ENCODE measurements at places on chromosomes 16 and 17.

DNA sequence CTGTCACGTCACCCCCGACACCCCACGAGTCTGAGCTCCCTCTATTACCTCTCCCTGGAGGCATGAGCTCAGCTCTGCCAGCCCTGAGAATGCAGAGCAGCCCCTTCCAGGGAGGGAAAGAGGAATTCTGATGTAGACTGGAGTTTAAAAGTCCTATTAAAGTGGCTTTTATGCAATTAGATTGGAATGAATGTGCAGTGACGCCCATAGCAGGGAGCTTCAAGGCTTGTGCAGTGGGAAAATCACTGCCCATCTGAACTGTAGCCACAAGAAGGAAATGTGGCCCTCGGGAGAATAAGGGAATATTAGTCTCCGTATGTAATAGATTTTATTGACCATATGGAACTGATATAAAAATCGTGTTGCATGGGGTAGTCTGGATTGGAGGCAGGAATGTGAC is 66.9 kb downstream of the ZNF423 start:
- DNase-seq = no peak

DNA sequence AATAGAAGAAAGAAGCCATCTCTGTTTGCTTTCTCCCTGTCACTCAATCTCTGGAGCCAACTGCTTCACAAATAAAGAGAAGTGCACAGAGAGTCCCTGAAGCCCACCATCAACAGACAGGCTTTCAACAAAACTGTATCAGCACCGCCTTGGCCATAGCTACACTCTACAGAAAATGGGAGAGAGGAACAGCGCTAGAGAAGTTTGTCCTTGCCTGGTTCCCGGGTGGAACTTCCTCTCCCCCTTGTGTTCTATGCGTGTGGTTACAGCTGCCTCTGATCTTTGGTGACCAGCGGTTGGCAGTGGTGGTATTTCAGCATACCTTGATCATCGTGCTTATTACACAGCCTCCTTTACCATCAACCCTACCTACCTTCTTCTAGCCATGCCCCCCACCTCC is 91.4 kb upstream of the CCL2 start:
- DNase-seq = no peak

GRCh38 chr17:77512062-77512946 is 371.5 kb downstream of the SEC14L1 start:
- DNase-seq = no peak

DNA sequence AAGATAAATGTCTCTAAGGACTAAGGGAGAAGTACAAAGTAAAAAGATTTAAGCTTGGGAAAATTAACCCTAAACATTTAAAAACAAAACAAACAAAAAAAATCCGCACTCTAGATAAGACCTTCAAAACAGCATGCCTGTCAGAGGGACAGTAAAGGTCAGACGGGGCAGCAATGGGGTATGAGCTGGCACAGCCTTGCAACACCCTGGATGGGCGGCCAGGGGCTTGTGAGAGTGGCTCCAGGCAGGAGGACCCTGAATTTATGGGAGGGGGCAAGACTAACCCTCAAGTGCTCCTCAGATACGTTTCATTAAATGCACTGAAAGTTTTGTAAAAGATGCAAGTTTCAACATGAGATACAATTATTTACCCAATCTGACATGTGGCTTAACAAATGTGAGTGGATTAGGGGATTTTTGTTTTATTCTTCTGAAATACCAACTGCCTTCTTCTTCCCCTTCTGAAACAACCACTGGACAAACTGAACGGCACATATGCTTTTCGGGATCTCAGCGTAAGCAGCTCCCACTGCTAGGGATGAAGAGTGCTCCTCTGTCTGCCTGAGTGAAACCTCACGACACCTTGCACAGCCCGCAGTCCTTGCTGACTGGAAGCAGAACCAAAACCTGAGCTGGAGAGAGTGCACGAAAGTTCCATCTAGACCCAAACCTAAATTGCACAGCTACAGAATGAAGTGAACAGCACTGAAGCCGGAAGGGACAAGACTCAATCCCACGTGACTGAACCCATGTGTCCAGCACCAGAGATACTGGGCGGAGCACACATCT is 128.4 kb downstream of the ANKRD11 start:
- no peak for DNase-seq

DNA sequence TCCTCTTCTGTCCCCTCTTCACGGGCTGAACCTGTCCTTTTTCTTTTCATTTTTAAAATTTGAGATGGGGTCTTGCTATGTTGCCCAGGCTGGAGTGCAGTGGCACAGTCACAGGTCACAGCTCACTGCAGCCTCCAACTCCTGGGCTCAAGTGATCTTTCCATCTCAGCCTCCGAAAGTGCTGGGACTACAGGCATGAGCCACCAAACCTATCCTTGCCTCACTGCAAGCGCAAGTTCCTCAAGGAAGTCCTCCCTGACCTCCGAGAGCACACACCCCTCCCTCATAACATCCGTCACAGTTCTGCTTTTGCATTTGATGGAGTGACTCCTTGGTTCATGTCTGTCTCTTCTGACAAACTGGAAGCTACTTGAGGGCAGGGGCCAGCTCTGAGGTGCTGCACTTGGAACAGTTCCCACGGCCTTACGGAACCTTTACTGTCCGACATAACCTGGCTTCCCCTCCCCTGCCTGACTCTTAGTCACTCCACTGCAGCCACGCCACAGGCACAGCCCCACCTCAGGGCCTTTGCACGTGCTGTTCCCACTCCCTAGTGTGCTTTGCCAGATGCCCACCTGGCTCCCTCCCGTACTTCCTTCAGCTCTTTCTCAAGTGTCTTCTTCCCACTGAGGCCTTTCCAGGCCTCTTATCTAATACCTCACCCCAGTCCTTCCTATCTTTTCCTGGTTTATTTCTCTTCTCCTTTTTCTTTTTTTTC is 4.4 kb downstream of the TBX6 start:
- no peak for DNase-seq

GRCh38 chr17:47813077-47813476 is 8.5 kb downstream of the OSBPL7 start:
- DNase-seq = no peak

DNA sequence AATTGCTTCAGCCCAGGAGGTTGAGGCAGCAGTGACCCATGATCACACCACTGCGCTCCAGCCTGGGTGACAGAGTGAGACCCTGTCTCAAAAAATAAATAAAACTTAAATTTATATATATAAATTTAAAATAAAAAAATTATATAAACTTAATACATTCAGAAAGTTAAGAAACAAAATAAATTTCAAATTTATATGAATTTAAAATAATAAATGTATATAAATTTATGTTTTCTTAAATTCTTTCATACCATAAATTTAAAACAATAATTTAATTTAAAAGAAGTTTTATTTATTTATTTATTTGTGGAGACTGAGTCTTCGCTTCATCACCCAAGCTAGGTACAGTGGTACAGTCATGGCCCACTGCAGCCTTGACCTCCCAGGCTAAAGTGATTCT is 20.2 kb downstream of the LYRM1 start:
- no peak for DNase-seq

GRCh38 chr17:1515640-1516387 is 598 bp downstream of the INPP5K start:
- peak; percentile 33 for DNase-seq

DNA sequence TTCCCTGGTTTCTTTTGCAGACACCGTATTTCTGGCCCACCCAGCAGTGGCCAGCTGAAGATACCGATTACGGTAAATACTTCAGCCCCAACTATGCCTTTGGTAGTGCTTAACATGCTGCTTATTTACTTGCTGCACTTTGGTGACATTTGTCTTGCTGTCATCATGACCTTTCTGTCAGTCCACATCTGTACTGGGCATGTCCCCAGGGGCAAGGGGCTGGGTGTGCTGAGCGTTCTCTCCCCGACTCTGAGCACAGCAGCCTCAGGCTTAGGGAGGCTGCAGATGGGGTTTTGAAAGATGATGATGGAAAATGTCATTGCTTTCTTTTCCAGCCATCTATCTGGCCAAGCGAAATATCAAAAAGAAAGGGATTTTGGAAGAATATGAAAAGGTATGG is 23.3 kb downstream of the RGS9 start:
- DNase-seq = no peak

- no peak for DNase-seq
These were observed 23.8 kb downstream of the LITAF start for GRCh38 chr16:11562941-11563340.

GRCh38 chr17:74502861-74503260 is 28.4 kb downstream of the CD300LB start:
- no peak for DNase-seq

GRCh38 chr17:78474614-78475146 is 96.2 kb downstream of the PGS1 start:
- no peak for DNase-seq

DNA sequence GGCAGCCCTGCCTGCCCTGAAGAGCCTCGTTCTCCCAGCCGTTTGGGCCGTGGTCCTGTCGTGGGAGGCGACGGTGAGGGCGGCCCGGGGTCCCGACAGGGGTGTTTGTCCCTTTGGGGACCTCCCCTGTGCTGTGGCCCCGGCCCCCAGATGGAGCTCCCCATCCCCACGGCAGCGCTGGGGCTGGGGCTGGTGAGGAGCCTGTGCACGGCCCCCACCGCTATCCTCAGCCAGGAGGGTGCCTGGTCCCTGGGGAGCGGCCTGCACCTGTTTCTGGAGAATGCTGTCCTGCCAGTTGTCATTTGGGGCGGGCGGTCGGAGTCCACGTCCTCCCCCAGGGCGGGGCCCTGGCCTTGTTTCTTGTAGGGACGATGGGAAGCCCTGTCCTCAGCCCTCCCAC is 6.6 kb downstream of the CAPN15 start:
- DNase-seq = no peak

DNA sequence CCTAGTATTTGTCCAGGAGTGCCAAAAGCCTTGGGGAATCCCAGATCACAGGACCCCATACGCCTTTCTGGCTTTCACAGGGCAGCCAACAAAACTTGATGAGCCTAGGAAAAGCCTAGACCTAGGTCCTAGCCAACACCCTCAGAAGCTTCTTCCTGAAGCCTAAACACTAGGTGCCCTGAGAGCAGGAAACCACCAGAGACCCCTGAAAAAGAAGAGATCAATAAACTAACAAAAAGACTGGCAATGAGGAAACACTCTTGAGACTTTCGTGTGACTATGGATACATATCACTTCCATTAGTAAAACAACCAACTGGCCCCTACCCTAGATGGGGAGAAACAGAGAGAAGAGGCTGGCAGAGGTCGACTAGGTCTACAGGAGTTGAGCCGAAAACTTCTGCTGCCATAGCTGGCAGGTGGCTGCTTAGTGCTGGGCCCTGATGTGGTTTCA is 1.2 kb downstream of the ORMDL3 start:
- no peak for DNase-seq

GRCh38 chr16:84507011-84507982 is 2.8 kb upstream of the MEAK7 start:
- DNase-seq = no peak

GRCh38 chr16:66845791-66846221 is 1.6 kb downstream of the CA7 start:
- no peak for DNase-seq

DNA sequence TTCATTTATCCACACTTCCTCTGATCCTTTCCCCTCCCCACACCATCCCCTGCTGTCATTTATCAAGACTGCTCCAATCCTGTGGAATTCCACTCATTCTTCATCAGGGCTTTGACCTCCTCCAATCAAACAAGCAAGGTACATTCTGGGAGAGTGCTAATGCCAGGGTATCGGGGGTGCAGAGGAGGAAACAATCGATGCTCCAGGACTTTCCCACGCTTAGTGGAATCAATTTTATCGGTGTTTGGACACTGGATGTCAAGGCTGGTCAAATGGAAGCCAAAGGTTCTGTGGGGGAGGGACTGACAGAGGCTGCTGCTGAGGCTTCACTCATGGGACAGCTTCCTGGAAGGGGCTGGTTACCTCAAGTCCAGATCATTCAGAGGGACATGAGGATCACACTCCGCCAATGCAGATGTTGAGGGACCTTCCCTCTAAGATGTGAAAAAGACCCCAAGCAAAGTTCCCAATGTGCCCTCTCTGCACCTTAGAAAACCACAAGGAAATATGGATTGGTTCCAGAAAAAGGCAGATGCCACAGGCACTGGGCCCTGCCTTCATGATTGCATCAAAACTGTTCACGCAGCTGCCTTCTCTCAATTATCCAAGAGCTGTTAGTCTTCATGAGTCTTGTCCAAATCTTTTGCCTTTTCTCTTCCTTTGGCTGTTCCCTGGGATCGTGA is 44.7 kb upstream of the SOX9 start:
- DNase-seq = no peak

DNA sequence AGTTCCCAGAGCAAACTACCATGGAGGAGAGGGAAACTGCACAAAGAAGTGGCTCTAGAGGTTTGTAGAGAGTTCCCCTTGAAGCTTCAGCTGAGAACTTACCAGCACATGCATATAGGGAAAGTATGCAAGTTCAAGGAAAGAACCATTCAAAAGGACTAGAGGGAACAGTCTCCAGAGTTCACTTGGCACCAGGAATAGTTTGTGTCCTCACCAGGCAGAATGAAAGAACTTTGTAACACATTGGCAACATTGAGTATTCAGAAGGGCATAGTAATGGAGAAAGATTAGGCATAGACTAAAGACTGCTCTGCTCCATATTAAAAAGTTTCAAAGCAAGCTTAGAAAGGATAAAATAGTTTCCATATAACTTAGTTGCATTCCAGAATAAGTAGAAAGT is 155.4 kb upstream of the TOM1L1 start:
- no peak for DNase-seq

GRCh38 chr17:49717371-49717861 is 9.7 kb upstream of the SLC35B1 start:
- no peak for DNase-seq

DNA sequence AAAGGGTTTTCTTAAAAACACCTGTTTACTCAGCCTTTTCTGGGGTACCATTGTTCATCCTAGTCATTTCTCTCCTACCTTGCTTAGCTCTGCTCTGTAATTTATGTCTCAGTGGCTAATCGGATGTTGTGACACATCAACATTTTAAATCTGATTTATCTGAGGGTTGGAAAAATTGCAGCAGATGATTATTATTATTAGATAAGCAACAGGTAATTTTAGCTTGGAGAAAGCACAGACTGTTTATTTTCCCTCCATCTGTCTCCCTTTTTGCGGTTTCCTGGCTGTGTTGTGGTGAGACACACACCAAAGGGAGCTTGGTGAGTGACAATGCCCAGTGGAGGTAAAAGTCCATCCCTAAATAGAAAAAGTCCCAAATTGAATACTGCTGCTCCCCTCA is 389.9 kb downstream of the UTP18 start:
- DNase-seq = no peak

- no peak for DNase-seq
These were observed 1152.0 kb upstream of the CDH8 start for GRCh38 chr16:63188086-63188771.

DNA sequence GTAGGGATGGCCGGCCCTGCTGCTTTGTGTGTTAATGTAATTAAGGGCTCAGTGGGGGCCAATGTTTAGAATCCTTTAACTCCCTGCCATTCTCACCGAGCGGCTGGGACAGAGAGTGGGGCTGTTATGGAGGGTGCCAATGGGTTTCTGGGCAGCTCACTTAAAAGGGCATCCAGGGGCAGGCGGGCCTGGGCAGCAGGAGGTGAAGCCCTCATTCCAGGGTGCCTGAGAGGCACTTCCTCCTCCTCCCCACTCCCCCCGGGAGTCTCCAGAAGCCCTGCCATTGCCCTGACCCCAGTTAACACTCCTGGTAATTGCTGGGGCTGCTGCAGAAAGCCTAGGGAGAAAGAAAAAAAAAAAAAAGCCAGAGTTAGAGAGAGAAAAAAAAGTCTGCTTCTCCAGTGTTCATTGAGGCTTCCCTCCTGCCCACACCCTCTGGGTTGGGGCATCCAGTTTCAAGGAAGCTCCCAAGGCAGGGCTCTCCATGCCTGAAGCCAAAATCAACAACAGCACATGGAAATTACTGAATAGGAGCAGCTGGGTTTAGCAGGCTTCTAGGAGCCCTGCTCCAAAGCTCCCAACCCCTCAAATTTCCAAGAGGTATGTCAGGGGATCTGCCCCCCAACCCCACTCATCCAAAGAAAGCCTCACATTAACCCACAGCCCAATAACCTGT is 28.0 kb downstream of the CUEDC1 start:
- no peak for DNase-seq

- no peak for DNase-seq
These were observed 40.0 kb upstream of the GSE1 start for GRCh38 chr16:85573045-85573695.

Measured in NCI-H1105 treated with DMSO at 0.1 percent for 48 hours (cell line).